GM12878 (cell line): ENCODE measurements at places on chromosomes 6 and 20. TPM values are rescaled to one million over a fixed set of nuclear protein-coding genes. Genes with fewer than 3 reads are reported as not detected.

DNA sequence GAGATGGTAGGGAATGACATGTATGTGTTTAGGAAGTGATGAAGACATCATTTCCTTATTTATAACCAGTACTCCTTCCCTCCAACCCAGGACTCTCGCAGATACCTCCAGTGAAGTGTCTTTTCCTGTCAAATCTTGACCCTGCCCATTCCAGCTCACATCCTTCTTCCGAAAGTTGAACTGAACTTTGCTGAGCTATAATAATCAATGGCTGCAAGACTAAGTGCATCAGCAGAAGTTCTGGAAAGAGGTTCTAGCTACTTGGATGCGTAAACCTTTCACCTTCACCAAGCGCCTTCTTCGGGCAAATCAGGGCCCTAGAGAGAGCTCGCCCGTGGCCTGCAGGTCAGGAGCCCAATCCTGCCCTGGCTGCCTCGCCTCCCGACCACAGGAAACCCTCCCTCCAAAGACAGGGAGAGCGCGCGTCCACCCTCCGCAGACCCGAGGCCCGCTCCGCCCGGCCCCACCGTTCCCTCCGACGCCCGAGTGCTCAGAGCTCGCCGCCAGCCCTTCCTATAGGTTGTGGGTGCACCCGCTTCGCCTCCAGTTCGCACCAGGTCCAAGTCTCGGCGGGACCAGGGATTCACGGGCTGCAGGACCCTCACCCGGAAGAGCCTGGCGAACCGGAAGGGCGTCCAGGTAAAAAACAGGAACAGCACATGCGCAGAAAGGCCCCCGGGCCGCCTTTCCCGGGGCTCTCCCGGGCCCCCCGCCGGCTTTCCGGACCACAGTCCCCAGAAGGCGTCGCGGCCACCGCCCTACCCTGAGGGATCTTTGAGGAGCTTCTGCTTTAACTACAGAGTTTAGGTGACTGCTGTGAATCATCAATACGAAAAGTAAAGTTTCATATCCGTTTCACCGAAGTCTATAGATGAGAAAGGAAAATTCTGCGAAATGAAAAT is at the start of gene ZNF334:
TSS of gene ZNF334 (minus strand) at position 617 of the 902 bp plus-strand sequence. CDS start 1,457 bp downstream, outside the sequence.
- H3K4me3 ChIP-seq, result peak within 1 kb of the TSS; percentile 67
- no peaks in the 10 kb centered on the region for H3K27me3 ChIP-seq
- H3K4me1 ChIP-seq, result no peaks in the 10 kb centered on the region
- no peaks in the 10 kb centered on the region for H3K36me3 ChIP-seq
- H3K27ac ChIP-seq, result no peak within 1 kb of the TSS

- H3K27me3 ChIP-seq, result no peaks in the 10 kb centered on the region
- no peak overlapping the region for H3K4me3 ChIP-seq
- H3K4me1 ChIP-seq, result no peaks in the 10 kb centered on the region
- H3K27ac ChIP-seq, result no peak overlapping the region
Observed at GRCh38 chr6:1962201-1962600, 283.2 kb downstream of the GMDS start.

DNA sequence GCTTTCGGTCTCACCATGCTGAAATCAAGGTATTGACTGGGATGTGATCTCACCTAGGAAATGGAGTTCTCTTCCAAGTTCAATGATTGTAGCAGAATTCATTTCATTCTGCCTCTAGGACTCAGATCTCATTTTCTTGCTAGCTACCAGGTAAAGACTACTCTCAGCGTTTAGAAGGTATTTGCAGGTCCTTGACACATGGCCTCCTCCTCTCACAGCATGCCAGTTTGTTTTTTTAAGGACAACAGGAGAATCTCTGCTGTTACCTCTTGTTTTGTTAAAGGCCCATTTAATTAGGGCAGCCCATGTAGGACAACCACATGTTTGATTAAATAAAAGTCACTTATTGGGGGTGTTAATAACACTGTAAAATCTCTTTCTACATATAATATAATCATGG is 757.8 kb downstream of the EYS start:
- H3K4me3 ChIP-seq, result no peak overlapping the region

DNA sequence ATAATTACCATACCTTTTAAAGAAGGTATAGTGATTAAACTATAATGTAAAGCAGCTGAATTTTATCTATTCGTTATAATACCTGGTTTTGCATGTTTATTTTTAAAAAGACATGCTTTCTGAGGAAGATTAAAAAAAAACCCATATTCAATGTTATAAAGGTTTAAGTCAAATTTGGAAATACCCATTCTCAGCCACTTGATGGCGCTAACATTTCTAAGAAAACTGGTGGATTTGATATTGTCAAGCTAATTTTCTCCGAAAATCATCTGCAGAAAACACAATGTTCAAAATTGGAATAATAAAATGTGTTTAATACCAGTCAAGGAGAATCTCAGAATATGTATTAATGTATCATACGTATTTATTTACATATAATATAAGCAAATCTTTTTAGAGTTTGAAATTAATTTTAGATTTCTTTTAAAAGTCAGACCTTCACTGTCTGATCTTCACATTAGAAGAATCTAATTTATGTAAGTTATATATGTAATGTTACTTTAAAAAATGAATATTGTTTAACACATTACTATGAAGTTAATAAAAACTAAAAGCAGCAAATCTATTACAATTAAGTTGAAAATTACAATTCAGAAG is 35.0 kb downstream of the SHPRH start:
- no peak overlapping the region for H3K27ac ChIP-seq
- no peaks in the 10 kb centered on the region for H3K27me3 ChIP-seq
- no peak overlapping the region for H3K4me3 ChIP-seq
- no peaks in the 10 kb centered on the region for H3K4me1 ChIP-seq

DNA sequence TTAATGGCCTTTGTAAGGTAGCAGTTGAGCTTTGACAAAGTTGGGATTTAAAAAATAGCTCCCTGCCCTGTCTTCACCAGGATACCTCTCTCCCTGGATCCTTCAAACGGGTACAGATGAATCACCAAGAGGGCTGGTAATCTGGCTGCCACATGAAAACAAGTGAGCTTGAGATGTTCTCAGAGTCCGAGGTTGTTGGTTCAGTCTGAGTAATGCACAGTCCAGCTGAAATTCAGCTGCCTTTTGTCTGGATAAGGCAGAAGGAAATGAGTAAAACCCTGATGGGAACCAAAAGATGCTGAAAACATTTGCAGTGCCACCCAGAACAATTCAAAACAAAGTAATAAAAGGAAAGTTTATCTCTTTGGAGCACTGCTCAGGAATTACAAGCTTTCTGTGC is 86.8 kb downstream of the GJA1 start:
- H3K36me3 ChIP-seq, result no peaks in the 10 kb centered on the region
- H3K4me3 ChIP-seq, result no peak overlapping the region
- no peak overlapping the region for H3K27ac ChIP-seq
- no peaks in the 10 kb centered on the region for H3K4me1 ChIP-seq

- DNase-seq, result no peak
- no peaks in the 10 kb centered on the region for H3K4me1 ChIP-seq
- H3K27me3 ChIP-seq, result no peaks in the 10 kb centered on the region
- no peak overlapping the region for H3K4me3 ChIP-seq
- H3K27ac ChIP-seq, result no peak overlapping the region
Observed at GRCh38 chr6:109351231-109352130, 30.8 kb downstream of the CD164 start.

- no peaks in the 10 kb centered on the region for H3K4me1 ChIP-seq
- H3K27me3 ChIP-seq, result no peaks in the 10 kb centered on the region
- H3K36me3 ChIP-seq, result no peaks in the 10 kb centered on the region
Observed at GRCh38 chr6:28742668-28743270, 181.0 kb downstream of the TRIM27 start.

DNA sequence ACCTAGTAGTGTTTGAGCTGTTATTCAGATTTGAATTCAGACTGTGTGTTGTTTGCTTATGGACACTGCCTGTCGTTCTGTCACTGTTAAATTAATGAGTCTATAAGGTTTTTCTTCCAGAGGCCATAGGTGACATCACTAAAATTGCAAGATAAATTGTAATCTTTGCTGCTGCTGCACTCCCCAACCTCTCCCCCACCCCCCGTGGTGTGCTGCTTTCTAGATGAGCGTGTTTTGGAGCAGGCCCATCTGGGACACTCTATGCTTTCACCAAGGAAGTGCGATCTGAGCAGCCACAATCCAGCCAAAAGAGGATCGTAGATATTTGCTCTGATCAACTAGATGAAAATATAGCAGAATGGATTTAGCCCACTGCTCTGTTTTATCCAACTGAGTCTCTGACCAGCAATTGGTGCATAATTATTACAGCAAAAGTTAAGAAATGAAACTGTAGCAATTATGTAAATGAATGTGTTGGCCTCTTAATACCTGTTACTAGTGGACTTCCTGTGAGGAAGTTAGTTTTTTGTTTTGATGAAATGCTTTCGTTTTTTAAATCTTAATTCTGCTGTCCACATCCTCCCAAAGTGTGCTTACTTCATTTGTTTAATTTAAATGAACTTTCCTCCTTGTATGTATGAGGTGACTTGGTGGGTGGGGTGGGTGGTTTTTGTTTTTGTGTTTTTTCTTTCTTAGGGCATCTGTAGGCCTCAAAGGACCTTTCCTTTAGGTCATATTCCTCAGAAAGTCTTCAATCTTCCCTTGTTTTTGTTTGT is 58.1 kb downstream of the RPRD1B start:
- H3K27ac ChIP-seq, result peak overlapping the region; percentile 98
- H3K27me3 ChIP-seq, result no peaks in the 10 kb centered on the region
- peak; percentile 60 for DNase-seq
- H3K36me3 ChIP-seq, result no peaks in the 10 kb centered on the region
- H3K4me3 ChIP-seq, result no peak overlapping the region; the same call in 1 of the 2 replicates

- peaks cover 4% of the 10 kb centered on the region; the same call in 1 of the 2 replicates for H3K36me3 ChIP-seq
- H3K27me3 ChIP-seq, result no peaks in the 10 kb centered on the region
- H3K4me3 ChIP-seq, result no peak overlapping the region
- H3K4me1 ChIP-seq, result peaks cover 50% of the 10 kb centered on the region
Observed at GRCh38 chr20:49701241-49701790, 12.4 kb downstream of the B4GALT5 start.

DNA sequence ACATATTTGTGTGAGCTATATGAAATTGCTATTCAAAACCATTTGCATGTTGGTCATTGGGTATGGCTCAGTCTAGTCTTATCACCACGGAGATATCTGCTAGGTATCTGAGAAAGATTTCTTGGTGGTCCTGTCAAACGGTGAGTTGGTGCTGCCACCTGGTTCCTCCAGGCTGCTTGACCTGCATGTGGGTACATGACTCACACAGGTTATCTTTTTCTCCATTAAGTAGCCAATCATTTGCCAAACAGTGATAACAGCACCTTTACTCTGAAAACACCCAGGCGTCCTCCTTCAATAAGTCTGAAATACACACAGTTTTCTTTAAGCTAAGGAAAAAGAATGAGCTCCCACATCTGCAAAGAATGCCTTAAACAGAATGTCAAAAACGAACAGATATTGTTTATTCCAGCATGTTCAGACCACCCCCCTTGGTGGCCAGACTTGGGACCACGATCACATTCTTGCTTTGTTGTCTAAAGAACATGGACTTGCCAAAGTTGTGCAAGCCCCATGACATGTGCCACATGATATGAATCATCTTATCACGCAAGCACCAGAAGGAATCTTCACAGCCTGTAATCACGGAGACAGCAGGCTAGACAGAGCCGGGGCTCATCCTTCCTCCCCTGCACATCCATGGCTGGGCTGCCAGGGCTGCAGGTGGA is 200.7 kb upstream of the THBS2 start:
- H3K4me1 ChIP-seq, result no peaks in the 10 kb centered on the region
- H3K27ac ChIP-seq, result no peak overlapping the region
- DNase-seq, result no peak
- H3K36me3 ChIP-seq, result no peaks in the 10 kb centered on the region

GRCh38 chr6:33076406-33076934 is 680 bp downstream of the HLA-DPB1 start:
- no peak for DNase-seq
- H3K27ac ChIP-seq, result peak overlapping the region; percentile 99
- H3K27me3 ChIP-seq, result no peaks in the 10 kb centered on the region
- peak overlapping the region; percentile 82 for H3K4me3 ChIP-seq
- H3K4me1 ChIP-seq, result peaks cover 27% of the 10 kb centered on the region

GRCh38 chr6:128713461-128713860 is 169.5 kb upstream of the LAMA2 start:
- no peaks in the 10 kb centered on the region for H3K27me3 ChIP-seq
- no peak for DNase-seq
- H3K4me3 ChIP-seq, result no peak overlapping the region

DNA sequence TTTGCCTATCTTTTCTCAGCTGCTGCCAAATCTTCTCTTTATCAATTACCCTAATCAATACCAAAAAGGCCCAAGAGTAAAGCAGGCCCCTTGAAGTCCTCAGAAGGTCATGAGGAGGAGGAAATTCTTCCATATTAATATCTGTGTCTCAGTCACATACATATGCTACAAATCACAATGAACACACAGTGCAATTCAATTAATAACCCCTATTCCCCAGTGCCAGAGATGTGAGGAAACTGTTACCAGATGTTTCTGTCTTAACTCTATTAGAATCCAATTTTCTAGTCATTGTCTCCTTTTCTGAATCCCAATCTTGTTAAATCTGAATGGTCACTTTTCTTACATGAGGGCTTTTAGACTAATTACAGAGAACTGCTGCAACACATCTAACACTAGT is 45.9 kb upstream of the SLC2A12 start:
- DNase-seq, result no peak
- H3K27me3 ChIP-seq, result no peaks in the 10 kb centered on the region
- H3K27ac ChIP-seq, result no peak overlapping the region
- no peaks in the 10 kb centered on the region for H3K4me1 ChIP-seq

DNA sequence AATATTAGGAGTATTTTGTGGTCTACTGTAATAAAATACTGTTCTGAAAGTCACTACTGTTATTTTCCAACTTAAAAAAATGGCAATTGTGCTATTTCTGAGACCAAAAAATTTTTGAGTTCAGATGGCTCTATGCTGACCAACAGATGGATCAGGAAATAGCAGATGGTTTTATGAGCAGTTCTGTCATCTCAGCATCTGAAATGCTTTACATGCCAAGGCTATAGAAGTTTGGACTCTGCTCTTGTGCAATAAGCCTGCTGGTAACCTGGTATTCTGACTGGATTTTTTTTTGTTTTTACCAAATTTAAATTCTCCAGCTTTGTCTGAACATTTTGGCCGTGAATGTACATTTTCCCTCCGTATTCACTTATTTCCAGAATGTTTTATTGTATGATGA is 1127.5 kb downstream of the GRIK2 start:
- no peak for DNase-seq
- H3K4me1 ChIP-seq, result no peaks in the 10 kb centered on the region
- H3K4me3 ChIP-seq, result no peak overlapping the region
- H3K36me3 ChIP-seq, result no peaks in the 10 kb centered on the region
- H3K27ac ChIP-seq, result no peak overlapping the region
- no peaks in the 10 kb centered on the region for H3K27me3 ChIP-seq

- no peak for DNase-seq
- H3K4me3 ChIP-seq, result no peak overlapping the region
- no peaks in the 10 kb centered on the region for H3K36me3 ChIP-seq
- H3K27ac ChIP-seq, result no peak overlapping the region
- no peaks in the 10 kb centered on the region for H3K27me3 ChIP-seq
Observed at GRCh38 chr6:168219804-168220203, 99.8 kb downstream of the DACT2 start.

Gene PRICKLE4
- 0.33 TPM in 1 of 2 replicates, not detected in the other for polyA plus RNA-seq

Gene MEP1A
- polyA plus RNA-seq, result not detected in 2 replicates

Gene HCRTR2
- polyA plus RNA-seq, result not detected in 2 replicates

Gene C4A
- polyA plus RNA-seq, result 0.40 and 0.72 TPM in 2 replicates

Gene FAM217A
- polyA plus RNA-seq, result 0.11 TPM in 1 of 2 replicates, not detected in the other

Gene BPIFB1
- not detected in 2 replicates for polyA plus RNA-seq

Gene PLEKHG1
- 2.8 and 4.4 TPM in 2 replicates for polyA plus RNA-seq

Gene ECT2L
- polyA plus RNA-seq, result 0.05 TPM in 1 of 2 replicates, not detected in the other

Gene OXT
- polyA plus RNA-seq, result not detected in 2 replicates

Gene AFDN
- 8.2 and 11.8 TPM in 2 replicates for polyA plus RNA-seq

Gene ZNF311
- polyA plus RNA-seq, result not detected in 2 replicates

Gene ABCC10
- 7.9 and 9.5 TPM in 2 replicates for polyA plus RNA-seq

Gene SRC
- 22.4 and 26.9 TPM in 2 replicates for polyA plus RNA-seq

Gene SLC22A7
- 0.08 TPM in 1 of 2 replicates, not detected in the other for polyA plus RNA-seq

Gene VARS1
- polyA plus RNA-seq, result 113 and 121 TPM in 2 replicates

Gene GPR6
- not detected in 2 replicates for polyA plus RNA-seq

Gene MAS1
- 0.01 TPM in 1 of 2 replicates, not detected in the other for polyA plus RNA-seq
